RWPE2 (cell line): ENCODE measurements at places on chromosomes 5 and 9.

GRCh38 chr5:14357441-14357840, 214.3 kb downstream of the TRIO start:
- H3K36me3 ChIP-seq, result peaks cover 75% of the 10 kb centered on the region
- no peak overlapping the region for H3K27ac ChIP-seq
- no peaks in the 10 kb centered on the region for H3K27me3 ChIP-seq
- H3K4me1 ChIP-seq, result no peaks in the 10 kb centered on the region
- H3K4me3 ChIP-seq, result no peak overlapping the region
- no peak for DNase-seq

- H3K36me3 ChIP-seq, result no peaks in the 10 kb centered on the region
- H3K27me3 ChIP-seq, result no peaks in the 10 kb centered on the region
- DNase-seq, result no peak
- H3K4me1 ChIP-seq, result no peaks in the 10 kb centered on the region
Measured at GRCh38 chr9:88809355-88810161, 181.7 kb upstream of the S1PR3 start.

- no peak overlapping the region for H3K27ac ChIP-seq
- no peak for DNase-seq
- no peaks in the 10 kb centered on the region for H3K4me1 ChIP-seq
- no peaks in the 10 kb centered on the region for H3K36me3 ChIP-seq
- no peaks in the 10 kb centered on the region for H3K27me3 ChIP-seq
Measured at GRCh38 chr9:84823421-84824271, 154.1 kb downstream of the NTRK2 start.

GRCh38 chr5:142929587-142929986, 159.4 kb downstream of the ARHGAP26 start:
- H3K4me1 ChIP-seq, result peaks cover 10% of the 10 kb centered on the region
- H3K4me3 ChIP-seq, result no peak overlapping the region
- H3K27me3 ChIP-seq, result no peaks in the 10 kb centered on the region
- H3K27ac ChIP-seq, result no peak overlapping the region
- no peaks in the 10 kb centered on the region for H3K36me3 ChIP-seq

DNA sequence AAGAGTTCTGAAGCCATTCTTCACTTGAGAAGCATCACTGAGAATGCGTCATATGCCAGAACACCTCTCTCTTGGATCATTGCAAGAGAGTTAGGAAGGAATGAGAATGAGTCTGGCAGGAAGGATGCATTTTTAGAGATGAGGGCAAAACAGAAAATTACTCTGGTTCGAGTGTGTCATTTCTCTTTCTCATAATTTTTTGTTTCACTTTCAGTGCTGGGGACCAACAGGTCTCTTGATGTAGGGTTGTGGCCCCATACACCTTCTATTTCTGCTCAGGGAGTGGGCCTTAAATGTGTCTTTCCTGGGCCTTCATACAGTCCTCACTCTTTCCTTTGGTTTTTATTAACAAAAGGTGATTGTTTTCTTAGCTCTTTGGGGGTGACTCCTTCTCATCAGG, 302.4 kb downstream of the NR3C1 start:
- no peak overlapping the region for H3K4me3 ChIP-seq
- no peaks in the 10 kb centered on the region for H3K4me1 ChIP-seq
- H3K27me3 ChIP-seq, result no peaks in the 10 kb centered on the region
- no peak for DNase-seq
- no peaks in the 10 kb centered on the region for H3K36me3 ChIP-seq
